CD4-positive, alpha-beta memory T cell (primary cell): ENCODE measurements at places on chromosomes 4 and X.

DNA sequence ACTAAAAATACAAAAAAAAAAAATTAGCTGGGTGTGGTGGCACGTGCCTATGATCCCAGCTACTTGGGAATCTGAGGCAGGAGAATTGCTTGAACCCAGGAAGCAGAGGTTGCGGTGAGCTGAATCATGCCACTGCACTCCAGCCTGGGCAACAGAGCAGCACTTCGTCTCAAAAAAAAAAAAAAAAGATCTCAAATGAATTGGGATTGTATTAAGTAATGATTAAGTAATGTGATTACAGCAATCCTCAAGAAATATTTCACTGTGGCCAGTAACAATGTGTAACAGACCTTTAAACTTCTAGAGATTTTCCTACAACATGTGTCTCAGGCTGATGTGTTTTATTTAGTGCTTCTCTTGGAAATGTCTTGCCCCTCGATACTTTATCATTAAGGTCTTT is 46.8 kb downstream of the PKD2 start:
- DNase-seq: no peak

GRCh38 chrX:16633754-16634153 is 16.2 kb upstream of the S100G start:
- no peak for DNase-seq

GRCh38 chrX:4627414-4627813 is 914.0 kb upstream of the PRKX start:
- DNase-seq: no peak

- DNase-seq: peak; percentile 60
Measured at GRCh38 chr4:244471-244870, 60.8 kb downstream of the ZNF732 start.

DNA sequence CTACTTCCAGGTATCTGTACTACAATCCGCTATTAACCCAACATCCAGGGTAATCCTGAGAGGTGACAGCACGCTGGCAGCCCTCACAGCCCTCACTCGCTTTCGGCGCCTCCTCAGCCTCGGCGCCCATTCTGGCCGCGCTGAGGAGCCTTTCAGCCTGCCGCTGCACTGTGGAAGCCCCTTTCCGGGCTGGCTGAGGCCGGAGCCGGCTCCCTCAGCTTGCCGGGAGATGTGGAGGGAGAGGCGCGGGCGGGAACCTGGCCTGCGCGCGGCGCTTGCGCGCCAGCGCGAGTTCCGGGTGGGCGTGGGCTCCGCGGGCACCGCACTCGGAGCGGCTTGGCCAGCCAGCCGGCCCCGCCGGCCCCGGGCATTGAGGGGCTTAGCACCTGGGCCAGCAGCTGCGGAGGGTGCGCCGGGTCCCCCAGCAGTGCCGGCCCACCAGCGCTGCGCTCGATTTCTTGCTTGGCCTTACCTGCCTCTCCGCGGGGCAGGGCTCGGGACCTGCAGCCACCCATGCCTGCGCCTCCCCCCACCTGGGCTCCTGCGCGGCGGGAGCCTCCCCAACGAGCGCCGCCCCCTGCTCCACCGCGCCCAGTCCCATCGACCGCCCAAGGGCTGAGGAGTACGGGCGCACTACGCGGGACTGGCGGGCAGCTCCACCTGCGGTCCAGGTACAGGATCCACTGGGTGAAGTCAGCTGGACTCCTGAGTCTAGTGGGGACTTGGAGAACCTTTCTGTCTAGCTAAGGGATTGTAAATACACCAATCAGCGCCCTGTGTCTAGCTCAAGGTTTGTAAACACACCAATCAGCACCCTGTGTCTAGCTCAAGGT is 87.3 kb downstream of the PRSS12 start:
- no peak for DNase-seq

GRCh38 chr4:3255611-3256186 is 6.7 kb downstream of the MSANTD1 start:
- DNase-seq: no peak

DNA sequence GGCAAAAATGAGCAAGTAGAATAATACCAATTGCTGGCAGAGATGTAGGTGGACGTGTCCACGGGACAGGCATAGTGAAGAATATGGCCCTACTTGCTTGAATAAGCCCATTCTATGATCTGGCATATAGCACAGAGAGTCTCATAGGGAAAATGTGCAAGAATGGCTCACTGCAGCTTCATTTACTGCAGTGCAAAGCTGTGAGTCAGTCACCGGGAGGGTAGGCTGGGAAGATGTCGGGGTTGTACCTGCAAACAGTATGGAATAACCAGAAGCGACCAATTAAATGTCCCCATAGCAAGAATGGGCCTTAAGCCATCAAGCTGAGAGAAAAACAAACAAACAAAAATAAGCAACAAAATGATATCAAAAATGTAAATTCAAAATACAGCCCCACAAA is 74.3 kb downstream of the DHX15 start:
- no peak for DNase-seq

DNA sequence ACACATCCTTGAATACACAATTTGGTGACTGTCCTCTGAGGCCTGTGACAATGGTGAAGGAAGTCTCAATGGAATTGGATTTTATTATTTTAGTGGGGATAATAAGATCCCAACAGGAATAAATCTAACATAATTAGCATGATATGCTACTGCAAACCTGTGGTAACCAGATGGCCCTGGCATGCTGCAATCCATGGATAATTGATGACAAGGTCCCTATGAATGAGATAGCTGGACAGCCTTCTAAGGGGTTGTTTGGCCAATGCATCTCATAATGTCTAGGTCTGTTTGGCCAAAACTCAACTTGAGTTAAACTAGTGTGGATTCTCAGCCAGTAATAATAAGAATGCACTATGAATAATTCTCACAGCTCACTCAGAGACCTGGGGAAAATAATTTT is 145.3 kb upstream of the GALNTL6 start:
- DNase-seq: no peak

DNA sequence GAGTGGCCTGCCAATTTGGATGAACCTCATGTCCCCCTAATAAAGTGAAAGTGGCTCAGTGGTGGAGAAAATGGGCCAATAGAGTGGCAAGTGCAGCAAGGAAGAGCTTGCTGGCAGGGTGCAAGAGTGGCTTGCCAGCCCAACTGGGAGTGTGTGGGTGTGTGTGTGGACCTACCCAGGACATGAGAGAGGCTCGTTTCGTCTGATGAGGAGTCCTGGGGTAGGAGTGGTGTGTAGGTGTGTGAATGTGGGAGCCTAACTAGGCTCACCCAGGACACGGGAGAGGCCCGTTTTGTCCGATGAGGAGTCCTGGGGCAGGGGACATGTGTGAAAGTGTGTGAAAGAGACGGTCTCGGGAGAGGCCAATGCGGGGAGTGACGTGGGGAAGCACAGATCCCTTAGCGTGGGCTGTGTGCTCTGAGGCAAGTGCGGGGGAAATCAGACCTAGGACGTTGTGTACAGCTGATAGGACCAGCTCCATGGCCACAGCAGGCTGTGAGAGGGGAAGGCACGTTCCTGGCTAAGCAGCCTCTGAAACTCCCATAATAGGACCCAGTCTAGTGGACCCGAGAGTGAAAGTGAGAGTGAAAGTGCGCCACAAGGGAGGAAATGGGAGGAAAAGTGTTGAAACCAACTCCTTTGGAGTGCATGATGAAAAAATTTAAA is 5.3 kb downstream of the GAGE10 start:
- no peak for DNase-seq

DNA sequence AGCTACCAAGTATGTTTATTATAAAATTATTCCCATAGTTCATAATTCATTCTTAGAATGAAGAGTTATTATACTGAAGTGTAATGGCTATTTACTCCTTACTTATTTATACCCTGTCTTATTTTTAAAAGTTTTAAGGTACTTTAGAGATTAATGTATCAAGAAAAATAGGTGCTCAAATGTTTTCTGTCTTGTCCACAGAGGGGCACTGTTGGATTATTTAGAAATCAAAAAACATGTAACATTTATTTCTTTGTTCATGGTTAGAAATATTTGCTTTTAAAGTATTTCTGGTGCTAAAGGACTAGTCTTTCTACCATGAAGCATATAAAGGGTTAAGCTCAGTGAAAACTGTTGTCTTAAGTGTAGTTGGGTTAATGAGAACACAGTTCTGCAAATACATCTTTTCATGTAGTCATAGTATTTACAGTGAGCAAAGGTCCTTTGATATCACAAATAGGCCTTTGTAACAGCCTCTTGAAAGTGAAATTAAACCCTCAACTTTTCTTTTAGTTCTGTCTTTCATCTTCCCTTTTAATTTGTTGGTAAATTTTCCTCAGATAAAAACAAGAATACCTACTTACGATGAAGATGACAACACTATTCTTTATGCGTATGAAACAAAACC is 7.7 kb downstream of the SCML1 start:
- peak; percentile 9 for DNase-seq

- no peak for DNase-seq
Measured at GRCh38 chr4:2943364-2944090, 19.7 kb downstream of the NOP14 start.

GRCh38 chr4:78612398-78613178 is 61.0 kb downstream of the ANXA3 start:
- DNase-seq: no peak

- peak; percentile 95 for DNase-seq
Measured at GRCh38 chr4:8440492-8441311, at the start of the genes ACOX3 and TRMT44. TSS of gene ACOX3 (minus strand) at chr4:8440723. CDS start at chr4:8416521, 24,202 bp downstream. TSS of gene TRMT44 (plus strand) at chr4:8440777. CDS start at chr4:8440823, 46 bp downstream.

- no peak for DNase-seq
Measured at GRCh38 chrX:65532016-65532415, 2.6 kb downstream of the LAS1L start.

GRCh38 chrX:43949669-43950068 is 23.5 kb downstream of the NDP start:
- peak; percentile 18 for DNase-seq

DNA sequence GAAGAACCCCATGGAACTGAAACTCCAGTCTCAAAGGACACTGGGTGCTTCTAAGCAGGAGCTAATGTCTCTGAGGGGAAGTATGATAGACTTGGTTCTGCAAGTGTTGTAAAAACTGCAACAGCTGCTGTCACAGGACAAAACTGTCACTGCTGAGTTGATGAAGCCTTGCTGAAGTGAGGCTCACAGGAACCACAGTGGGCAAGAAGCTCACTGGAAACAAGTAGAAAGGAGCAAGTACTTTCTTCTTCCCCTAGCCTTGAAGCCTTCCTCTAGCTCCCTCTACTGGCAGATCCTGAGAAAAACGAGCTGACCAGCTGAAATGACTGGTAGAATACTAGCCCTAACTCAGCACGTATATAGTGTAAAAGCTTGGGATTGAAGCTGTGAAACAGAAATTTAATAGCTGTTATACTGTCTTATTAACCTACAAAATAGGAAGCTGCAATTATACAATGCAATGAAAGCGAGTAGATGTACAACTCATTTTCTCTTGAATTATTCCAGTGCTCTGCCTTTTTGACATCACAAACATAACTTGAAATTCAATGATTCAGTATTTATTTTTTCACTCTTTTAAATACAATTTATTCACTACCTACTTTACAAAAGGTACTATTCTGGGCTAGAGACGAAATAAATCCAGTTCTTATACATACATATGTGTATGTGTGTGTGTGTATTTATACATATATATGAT is 91.4 kb downstream of the GABRB1 start:
- peak; percentile 37 for DNase-seq

DNA sequence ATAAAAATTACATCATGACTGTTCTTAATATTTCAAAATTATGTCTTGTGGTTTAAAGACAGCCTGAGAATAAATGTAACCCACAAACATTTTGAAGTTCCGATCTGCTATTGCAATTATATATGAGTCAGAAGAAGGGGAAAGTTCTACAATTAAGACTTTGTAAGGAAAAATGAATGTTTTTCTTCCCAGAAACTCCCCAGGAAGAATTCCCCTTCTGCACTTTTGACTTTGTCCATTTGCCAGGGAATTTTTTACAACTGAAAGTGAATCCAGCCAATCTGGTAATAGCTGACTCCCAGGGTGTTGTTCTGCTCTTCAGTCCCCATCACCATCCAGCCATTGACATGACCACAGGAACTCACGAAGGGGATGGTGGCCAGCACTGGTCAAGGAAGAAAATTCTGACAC is 61.6 kb upstream of the NOCT start:
- no peak for DNase-seq

DNA sequence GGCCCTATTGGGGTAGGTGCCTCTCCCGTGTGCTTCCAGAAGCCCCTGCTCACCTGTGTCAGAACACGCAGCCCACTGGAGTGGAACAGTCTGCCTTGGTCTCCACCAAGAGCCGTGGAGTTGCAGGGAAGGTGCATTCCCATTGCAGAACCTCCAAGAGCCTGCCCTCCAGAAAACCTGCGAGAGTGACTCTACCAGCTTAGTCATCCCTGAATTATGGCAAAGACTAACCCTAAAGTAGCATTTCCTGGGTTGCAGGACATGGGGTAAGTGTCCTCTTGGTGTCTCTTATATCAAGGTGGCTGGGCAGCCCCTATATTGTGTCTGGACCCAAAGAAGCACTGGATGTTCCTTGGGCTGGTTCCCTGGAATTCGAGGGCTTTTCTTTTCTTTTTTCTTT is 224.6 kb downstream of the BCOR start:
- DNase-seq: no peak

DNA sequence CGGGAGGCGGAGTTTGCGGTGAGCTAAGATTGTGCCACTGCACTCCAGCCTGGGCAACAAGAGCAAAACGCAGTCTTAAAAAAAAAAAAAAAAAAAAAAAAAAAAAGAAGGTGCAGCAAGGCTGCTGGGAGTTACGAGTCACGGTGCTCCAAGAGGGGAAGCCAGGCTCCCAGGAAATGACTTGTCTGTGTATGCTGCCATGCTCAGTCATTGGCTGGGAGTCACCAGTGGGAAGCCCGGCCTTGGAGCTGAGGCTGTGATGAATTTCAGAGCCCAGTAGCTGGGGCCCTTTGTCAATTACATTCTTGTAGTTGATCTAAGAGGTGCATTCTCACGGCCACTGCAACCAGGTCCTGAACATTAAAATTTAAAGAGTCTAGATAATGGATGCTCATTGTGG is 1105.1 kb upstream of the TENM3 start:
- no peak for DNase-seq

DNA sequence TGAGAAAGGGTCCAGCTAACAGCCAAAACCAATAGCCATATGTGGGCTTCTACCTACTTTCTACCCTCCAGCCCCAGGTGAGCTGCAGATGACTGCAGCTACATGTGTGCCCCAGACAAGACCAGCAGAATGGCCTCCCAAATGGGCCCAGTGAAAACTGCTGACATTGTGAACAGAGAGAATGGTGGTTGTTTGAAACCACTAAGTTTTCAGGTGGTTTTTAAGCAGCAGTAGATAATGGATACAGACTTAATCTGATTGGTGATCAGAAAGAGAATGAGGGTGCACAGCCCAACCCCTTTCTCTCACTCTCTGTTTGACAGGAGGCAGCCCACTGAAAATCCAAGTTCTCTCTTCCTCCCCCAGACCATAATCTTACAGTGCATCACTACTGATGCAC is 42.5 kb upstream of the BBS12 start:
- no peak for DNase-seq

- DNase-seq: no peak
Measured at GRCh38 chr4:79535516-79535915, 127.5 kb upstream of the GK2 start.
